Activated CD4-positive, alpha-beta T cell treated with anti-CD3 and anti-CD28 coated beads, Interleukin-2, amount 10 ng/mL, durations not matched to agents 24 days and 14 days (primary cell): ENCODE measurements at places on chromosomes 16 and 17. TPM values are rescaled to one million over a fixed set of nuclear protein-coding genes. Genes with fewer than 3 reads are reported as not detected.
A peak's percentile ranks its signal among the peaks of the same experiment; 100 is the strongest.

CLEC3A gene
- total RNA-seq, result not detected in 2 replicates

USP6 gene
- total RNA-seq, result 0.02 TPM in 2 replicates

FKBP10 gene
- total RNA-seq, result 0.31 and 0.47 TPM in 2 replicates

SHISA9 gene
- 0.12 TPM in 1 of 2 replicates, not detected in the other for total RNA-seq

KRTAP1-1 gene
- total RNA-seq, result not detected in 2 replicates

HEATR9 gene
- total RNA-seq, result 0.14 TPM in 1 of 2 replicates, not detected in the other

TBC1D3G gene
- total RNA-seq, result not detected in 2 replicates

GUCY2D gene
- total RNA-seq, result not detected in 2 replicates

UTS2R gene
- total RNA-seq, result 0.14 TPM in 1 of 2 replicates, not detected in the other

HS3ST6 gene
- not detected in 2 replicates for total RNA-seq

KLHL11 gene
- 22.6 and 22.8 TPM in 2 replicates for total RNA-seq

DNA sequence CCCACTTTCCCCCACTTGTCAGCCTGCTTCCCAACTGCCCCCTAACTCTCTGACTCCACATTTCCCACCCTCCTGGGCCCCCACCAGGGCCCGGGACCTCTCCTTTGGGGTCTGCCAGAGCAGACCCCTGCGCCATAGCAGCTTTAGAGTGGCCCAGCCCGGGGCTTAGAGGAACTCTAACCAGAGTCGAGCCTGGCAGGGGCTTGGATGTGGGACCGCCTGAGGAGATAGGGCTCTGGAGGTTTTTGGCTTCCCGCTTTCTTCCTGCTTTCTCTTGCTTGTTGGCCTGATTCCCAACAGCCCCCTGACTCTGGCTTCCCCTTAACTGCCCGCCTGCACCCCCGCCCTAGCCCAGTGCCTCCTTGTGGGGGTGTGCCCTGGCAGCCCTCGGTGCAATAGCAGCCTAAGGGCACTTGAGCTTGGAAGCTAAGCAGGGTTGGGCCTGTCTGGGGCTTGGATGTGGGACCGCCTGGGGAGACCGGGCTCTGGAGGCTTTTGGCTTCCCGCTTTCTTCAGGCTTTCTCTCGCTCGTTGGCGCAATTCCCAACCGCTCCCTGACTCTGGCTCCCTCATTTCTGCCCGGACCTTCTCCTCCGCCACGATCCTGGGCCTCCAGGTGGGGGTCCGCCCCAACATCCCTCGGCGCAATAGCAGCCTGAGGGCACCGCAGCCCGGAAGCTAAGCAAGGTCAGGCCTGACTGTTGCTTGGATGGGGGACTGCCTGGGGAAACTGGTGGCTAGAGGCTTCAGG lies 2292.0 kb downstream of the TP53TG3F start:
- H3K27ac ChIP-seq, result no peak overlapping the region
- no peaks in the 10 kb centered on the region for H3K27me3 ChIP-seq
- H3K4me3 ChIP-seq, result no peak overlapping the region

DNA sequence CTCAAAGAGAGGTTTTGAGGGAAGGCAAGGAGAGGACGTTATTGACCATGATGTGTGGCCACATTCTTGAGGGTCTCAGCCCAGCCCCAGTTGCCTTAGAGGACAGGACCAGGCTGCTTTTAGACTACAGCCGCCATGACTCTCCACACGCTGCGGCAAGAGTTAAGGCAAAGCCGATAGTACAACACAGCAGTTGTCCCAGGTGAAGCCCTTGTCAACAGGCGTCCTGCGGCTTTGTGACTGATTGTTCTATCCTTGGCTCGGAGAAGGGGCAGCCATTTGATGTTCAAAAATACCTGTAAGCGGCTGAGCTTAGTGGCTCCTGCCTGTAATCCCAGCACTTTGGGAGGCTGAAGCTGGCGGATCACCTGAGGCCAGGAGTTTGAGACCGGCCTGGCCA lies 28.8 kb downstream of the TMEM92 start:
- no peak for DNase-seq
- no peaks in the 10 kb centered on the region for H3K36me3 ChIP-seq
- no peak overlapping the region for H3K4me3 ChIP-seq
- no peak overlapping the region for H3K27ac ChIP-seq
- peaks cover 17% of the 10 kb centered on the region for H3K4me1 ChIP-seq

DNA sequence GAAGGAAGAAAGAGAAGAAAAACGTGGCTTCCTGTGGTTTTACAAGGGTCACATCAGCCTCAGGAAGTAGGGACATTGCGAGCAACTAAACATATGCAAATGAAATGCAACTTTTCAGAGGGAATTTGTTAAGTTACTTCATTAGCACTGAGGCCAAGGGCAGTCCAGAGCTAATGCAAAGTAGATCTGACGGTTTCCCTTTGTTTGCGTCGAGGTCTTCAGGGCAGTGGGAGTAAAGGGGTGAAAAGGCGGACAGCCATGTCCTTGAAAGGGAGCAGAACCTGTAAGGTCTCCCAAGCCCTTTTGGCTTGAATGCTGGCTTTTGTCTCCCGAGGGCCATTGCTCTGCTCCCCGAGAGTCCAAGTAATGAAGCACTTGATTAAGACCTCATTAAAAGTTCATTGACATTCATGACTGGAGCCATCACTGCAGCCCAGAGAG lies 85.0 kb downstream of the PMP22 start:
- no peak for DNase-seq
- H3K4me1 ChIP-seq, result no peaks in the 10 kb centered on the region
- H3K4me3 ChIP-seq, result no peak overlapping the region
- H3K36me3 ChIP-seq, result no peaks in the 10 kb centered on the region
- peaks cover 3% of the 10 kb centered on the region for H3K27me3 ChIP-seq

DNA sequence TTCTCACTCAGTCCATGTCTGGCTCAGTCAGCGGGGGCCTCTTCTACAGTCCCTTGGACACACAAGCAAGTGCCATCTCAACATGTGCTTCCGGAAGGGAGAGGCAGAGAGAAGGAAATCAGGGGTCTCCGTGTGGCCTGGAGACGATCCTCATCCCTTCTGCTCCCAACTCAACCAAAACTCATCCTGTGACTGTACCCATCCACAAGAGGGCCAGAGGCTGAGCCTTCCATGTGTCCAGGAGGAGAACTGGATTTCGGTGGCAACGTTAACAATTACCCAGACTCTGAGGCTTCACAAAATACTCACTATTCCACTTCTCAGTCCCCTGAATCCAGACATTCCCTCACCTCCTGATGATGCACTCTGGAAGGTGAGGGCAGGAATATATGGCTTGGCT lies 7.8 kb upstream of the ALOX12B start:
- peaks cover 21% of the 10 kb centered on the region for H3K27me3 ChIP-seq
- no peaks in the 10 kb centered on the region for H3K36me3 ChIP-seq
- no peak for DNase-seq
- peaks cover 8% of the 10 kb centered on the region for H3K4me1 ChIP-seq
- no peak overlapping the region for H3K27ac ChIP-seq

DNA sequence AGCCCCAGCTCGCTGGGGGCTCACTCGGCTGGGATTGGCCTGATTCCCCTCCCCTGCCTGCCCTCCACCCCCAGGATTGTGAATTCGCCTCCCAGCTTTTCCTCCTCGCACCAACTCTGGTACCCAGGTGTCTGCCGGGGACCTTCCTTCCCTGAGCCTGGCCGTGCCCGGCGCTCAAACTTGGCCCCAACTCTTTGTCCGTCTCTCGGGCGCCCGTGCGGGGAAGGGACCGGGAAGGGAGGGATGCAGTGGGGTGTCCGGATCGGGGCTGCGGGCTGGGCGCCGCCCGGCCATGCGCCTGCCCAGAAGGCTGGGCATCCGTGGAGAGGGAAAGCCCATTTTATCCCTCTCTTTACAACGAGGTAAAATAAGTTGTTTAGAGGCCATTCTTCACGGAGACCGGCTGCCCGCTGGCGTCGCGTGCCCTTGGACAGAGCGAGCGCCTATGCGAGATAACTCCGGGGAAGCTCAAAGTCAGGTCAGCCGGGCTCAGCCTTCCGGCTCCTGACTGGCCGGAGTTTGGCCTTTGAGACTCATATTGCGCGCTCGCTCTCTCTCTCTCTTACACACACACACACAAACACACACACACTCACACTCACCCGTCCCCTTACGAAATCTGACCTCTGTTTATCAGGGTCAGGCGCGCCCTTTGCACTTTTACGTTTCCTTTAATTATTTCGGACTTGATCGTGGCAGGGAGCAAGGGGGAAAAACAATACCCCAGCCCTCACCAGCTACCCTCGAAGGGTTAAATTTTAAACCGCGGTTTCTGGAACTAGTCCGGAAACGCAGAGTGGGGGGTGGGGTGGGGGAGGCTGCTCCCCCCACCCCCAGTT lies 774 bp upstream of the MAF start:
- H3K27ac ChIP-seq, result peak overlapping the region; percentile 99
- H3K4me3 ChIP-seq, result peak overlapping the region; percentile 99
- H3K4me1 ChIP-seq, result peaks cover 47% of the 10 kb centered on the region
- H3K36me3 ChIP-seq, result peaks cover 26% of the 10 kb centered on the region

DNA sequence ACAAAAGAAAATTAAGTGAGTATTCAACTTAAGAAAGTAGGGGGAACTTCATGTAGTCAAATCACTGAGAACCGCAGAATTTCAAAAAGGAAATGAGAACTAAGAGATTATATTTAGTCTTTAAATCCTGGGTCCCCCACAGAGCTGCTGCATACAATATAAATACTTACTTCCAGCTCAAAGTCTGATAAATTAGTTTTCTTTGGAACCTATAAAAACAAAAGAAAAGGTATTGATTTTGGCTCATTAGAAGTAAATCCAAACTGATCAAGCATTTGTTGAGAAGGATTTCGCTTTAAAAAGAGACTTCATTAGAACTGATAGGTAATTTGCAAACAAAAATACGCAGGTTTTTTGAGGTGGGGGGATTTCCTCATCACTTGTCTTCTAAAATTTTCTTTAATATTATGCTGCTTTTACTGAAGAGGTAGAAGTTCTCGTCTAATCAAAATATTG lies 21.9 kb downstream of the PARN start:
- H3K4me1 ChIP-seq, result no peaks in the 10 kb centered on the region
- H3K27ac ChIP-seq, result no peak overlapping the region
- H3K4me3 ChIP-seq, result no peak overlapping the region

- no peak overlapping the region for H3K27ac ChIP-seq
- H3K4me1 ChIP-seq, result no peaks in the 10 kb centered on the region
- no peaks in the 10 kb centered on the region for H3K36me3 ChIP-seq
- peaks cover 3% of the 10 kb centered on the region for H3K27me3 ChIP-seq
- no peak overlapping the region for H3K4me3 ChIP-seq
- DNase-seq, result no peak
Measured at GRCh38 chr16:81117436-81117835, 21.2 kb upstream of the GCSH start.

- no peak overlapping the region for H3K4me3 ChIP-seq
- DNase-seq, result no peak
- H3K4me1 ChIP-seq, result no peaks in the 10 kb centered on the region
- H3K36me3 ChIP-seq, result peaks cover 23% of the 10 kb centered on the region
Measured at GRCh38 chr17:29510953-29511352, 55.9 kb downstream of the ABHD15 start.

GRCh38 chr17:83160443-83161297 lies 81.3 kb downstream of the METRNL start:
- H3K4me3 ChIP-seq, result no peak overlapping the region
- no peak for DNase-seq
- H3K4me1 ChIP-seq, result no peaks in the 10 kb centered on the region
- no peaks in the 10 kb centered on the region for H3K36me3 ChIP-seq

DNA sequence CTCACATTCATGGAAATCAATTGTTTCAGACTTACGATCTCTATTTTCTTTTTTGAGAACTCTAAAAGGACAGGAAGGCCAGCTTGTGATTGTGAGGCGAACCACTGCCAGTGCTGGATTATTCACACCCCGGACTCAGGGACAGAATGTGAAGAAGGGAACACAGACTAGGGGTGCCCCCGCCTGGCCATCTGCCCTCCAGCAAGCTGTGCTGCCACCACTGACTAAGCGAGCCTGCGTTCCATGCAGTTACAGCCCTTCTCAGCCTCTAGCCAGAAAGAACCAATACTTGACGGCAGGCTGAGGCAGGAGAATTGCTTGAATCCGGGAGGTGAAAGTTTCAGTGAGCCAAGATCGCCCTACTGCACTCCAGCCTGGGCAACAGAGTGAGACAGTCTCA lies 2.8 kb downstream of the HAGH start:
- H3K27ac ChIP-seq, result no peak overlapping the region
- DNase-seq, result no peak
- peaks cover 18% of the 10 kb centered on the region for H3K4me1 ChIP-seq
- H3K27me3 ChIP-seq, result no peaks in the 10 kb centered on the region

- H3K27me3 ChIP-seq, result peaks cover 45% of the 10 kb centered on the region
- no peaks in the 10 kb centered on the region for H3K36me3 ChIP-seq
- no peak overlapping the region for H3K27ac ChIP-seq
- DNase-seq, result no peak
Measured at GRCh38 chr17:61443475-61443882, 8.7 kb upstream of the TBX4 start.

GRCh38 chr16:31107465-31107867 lies 720 bp upstream of the BCKDK start:
- H3K27ac ChIP-seq, result peak overlapping the region; percentile 95
- H3K4me1 ChIP-seq, result peaks cover 21% of the 10 kb centered on the region
- peak; percentile 77 for DNase-seq
- H3K27me3 ChIP-seq, result no peaks in the 10 kb centered on the region
- peaks cover 23% of the 10 kb centered on the region for H3K36me3 ChIP-seq

GRCh38 chr17:62689441-62690167 lies 62.1 kb downstream of the MRC2 start:
- no peaks in the 10 kb centered on the region for H3K4me1 ChIP-seq
- no peak overlapping the region for H3K4me3 ChIP-seq
- H3K36me3 ChIP-seq, result no peaks in the 10 kb centered on the region
- no peaks in the 10 kb centered on the region for H3K27me3 ChIP-seq
- no peak for DNase-seq

- H3K4me3 ChIP-seq, result peak overlapping the region; percentile 99
- H3K4me1 ChIP-seq, result peaks cover 59% of the 10 kb centered on the region
- no peaks in the 10 kb centered on the region for H3K27me3 ChIP-seq
- DNase-seq, result peak; percentile 62
- H3K36me3 ChIP-seq, result peaks cover 41% of the 10 kb centered on the region
Measured at GRCh38 chr17:64128787-64129514, 993 bp downstream of the ERN1 start.

DNA sequence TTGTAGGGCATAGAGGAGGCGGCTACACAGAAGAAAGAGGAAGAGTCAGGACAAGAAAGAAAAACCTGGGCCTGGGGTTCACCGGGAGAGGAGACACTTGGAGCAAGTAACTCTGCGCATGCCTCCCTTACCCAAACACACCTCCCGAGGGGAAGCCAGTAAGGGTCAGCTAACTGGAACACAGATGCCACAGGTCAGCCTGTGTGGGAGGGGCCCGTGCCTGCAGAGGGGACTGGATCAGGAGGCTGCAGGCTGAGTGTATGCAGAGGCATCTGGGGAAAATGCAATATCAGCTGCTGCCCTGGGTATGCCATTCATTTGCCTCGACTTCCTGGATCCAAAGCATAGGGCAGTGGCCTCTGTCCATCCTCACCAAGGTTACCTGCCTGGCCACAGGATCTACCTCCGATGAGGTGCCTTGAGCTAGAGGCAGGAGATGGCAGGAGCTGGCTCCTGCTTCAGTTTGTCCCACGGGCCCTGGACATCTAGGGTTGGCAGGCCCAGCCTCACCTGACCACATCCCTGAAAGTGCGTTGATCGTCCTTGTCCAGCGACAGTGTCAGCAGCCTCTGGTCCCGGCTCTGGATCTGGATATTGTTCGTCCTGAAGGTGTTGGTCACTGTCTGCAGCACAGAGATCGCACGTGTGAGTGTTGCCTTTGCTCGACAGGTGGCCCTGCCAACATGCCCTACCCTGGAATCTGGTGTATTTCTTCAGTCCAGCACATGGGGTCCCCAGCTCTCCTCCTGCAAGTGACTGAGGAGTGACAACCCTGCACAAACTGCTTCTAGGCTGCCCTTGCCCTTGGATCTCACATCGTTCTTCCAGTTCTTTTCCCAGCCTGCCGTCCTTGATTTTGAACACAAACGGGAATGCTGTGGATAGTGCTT lies 4.6 kb upstream of the MFSD6L start:
- H3K4me3 ChIP-seq, result no peak overlapping the region
- peaks cover 2% of the 10 kb centered on the region for H3K4me1 ChIP-seq
- no peaks in the 10 kb centered on the region for H3K27me3 ChIP-seq
- no peak overlapping the region for H3K27ac ChIP-seq
- no peak for DNase-seq
